Esophagus mucosa (tissue), 1 donor: ENCODE measurements at places on chromosomes 4 and X. TPM values are rescaled to one million over a fixed set of nuclear protein-coding genes. Genes with fewer than 3 reads are reported as not detected.
A peak's percentile ranks its signal among the peaks of the same experiment; 100 is the strongest.

DNA sequence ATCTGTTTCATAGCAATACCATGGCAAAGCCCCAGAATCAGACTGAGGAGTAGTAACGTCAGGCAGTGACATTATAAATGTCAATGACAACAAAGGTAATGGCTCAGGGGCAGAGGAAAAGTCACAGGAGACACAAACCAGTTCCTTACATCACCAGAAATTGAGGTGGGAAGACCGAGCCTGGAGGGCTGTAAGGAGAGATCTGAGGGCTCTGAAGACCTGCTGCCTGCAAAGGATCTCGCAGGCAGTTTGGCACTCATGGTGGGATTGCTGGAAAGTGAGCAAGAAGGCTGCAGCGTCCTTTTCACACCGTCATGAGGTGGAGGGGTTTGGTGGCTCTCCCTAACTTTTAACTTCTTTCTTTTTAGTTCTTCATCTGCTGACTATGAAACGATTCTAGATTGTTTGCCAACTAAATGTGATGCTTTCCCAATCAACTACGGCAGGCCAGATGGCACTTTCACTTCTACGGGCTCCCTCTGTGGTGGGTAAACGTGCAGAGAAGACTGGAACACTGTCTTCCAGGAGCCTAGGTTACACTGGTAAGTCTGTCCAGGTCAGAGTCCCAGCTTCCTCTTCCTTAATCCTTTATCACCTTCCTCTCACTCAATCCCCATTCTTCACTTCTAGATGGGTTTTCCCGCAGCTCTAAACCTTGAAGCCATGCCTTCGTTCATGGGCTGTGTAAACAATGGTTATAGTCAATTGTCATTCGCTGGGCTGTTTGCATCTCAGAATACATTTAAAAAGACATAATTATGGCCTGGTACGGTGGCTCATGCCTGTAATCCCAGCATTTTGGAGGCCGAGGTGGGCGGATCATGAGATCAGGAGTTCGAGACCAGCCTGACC is 58.2 kb downstream of the TBC1D9 start:
- ATAC-seq = no peak

GRCh38 chrX:40318801-40319200 is 221.0 kb upstream of the BCOR start:
- ATAC-seq = no peak

DNA sequence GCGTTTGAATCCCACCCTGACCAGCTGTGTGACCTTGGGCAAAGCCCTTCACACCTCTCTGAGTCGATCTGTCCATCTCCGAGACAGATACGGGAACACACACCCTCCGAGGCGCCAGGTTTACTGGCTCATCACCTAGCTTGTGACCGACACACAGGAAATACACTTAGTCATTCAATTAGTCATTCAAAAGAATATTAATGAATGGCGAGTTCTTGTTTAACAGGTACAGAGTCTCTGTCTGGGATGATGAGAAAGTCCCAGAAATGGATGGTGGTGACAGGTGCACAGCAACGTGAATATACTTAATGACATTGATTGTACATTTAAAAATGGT is 80.6 kb downstream of the PPP2R2C start:
- peak; percentile 83 for ATAC-seq

GRCh38 chr4:20367446-20367845 is 115.7 kb downstream of the SLIT2 start:
- ATAC-seq = no peak

DNA sequence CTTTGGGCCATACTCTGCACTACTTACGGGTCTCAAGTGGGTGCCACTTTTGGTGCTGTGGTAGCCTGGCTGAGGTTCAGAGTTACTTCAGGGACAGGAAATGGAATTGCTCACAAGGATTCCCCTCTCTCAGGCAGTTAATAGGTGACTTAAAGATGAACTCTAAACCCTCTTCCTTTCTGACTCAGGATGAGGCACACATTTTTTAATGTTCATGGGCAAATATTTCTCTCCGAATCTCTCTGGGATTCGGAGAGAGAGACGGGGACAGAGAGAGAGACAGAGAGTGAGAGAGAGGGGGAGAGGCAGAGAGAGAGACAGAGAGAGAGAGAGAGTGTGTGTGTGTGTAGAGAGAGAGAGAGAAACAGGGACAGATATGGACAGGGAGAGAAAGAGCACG is 79.8 kb downstream of the NYX start:
- no peak for ATAC-seq

DNA sequence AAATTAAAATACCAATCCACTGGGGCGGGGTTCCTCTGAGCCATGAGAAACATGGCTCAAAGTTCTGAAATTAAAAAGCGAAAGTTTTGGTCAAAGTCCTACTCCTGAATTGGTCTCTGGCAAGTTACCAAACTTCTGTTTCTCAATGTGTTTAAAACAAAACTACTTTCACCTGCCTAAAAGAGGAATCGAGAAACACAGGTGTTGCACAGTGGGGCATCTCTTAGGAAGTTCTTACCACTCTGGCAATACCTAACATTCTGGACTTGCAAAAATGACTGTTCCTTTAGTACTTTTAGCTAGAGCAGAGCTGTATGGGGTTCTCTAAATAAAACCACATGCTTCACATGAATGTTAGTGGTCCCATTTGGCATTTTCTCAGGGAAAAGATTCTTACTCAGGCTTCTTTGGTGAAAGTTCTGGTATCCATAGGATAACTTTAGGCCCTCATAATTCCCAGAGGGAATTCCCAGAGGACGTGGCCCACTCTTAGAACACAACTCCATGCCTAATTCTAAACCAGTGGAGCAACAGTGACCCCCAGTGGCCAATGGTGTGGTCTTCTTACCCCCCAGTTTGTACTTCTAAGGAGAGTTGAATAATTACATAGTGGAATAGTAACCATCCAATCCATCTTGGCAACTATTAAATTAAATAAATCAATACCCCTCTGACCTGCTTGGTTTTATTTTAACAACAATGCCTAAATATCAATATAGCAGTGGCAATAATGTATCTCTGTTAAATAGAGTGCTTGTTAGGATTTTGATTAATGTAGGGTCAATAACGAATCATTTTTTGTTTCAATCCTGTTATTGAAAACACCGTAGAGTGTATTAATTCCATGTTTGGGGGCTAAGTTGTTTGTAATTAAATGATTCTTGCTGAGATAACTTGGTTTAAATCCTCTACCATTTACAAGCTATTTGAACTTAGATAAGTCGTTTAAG is 21.9 kb downstream of the BMP3 start:
- ATAC-seq = peak; percentile 33

DNA sequence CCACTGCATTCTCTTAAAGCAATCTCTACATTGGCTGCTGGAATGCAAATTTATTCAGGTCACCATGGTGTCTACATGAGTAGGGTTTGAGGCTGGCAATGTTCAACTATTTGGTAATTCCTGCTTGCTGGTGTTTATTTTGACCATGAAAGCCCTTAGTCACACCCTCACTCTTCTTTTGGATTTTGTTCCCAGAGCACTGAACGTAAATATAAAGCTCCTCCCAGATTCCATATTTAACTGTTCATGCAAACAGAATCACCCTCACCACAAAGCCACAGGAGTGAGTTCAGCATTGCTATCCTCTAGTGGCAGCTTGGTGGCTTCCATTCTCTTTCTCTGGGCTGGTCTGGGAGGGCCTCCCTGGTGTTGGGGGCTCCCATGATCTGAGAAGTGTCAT is 82.8 kb downstream of the LNX1 start:
- no peak for ATAC-seq

DNA sequence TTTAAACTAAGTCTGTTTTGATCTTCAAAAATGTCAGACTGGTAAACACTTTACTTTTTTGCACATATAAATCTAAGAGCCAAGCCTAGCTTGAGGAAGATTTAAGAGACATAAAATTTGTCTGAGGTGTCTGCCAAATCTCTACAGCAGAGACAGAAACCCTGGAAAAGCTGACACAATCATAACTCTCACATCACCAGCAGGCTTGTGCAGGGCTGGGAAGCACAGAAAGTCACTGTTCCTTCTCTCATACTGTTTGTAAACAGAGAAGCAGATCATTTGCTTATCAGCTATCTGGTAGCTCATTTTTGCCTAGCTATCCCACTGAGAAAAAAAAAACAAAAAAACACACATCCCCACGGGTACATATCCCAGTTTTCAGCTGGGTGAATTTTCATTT is 7.0 kb downstream of the ENOX2 start:
- ATAC-seq = no peak

- ATAC-seq = no peak
Observed at GRCh38 chr4:88933414-88934160, 123.4 kb downstream of the FAM13A start.

- ATAC-seq = no peak
Observed at GRCh38 chrX:39211501-39211900, 410.2 kb downstream of the MID1IP1 start.

DNA sequence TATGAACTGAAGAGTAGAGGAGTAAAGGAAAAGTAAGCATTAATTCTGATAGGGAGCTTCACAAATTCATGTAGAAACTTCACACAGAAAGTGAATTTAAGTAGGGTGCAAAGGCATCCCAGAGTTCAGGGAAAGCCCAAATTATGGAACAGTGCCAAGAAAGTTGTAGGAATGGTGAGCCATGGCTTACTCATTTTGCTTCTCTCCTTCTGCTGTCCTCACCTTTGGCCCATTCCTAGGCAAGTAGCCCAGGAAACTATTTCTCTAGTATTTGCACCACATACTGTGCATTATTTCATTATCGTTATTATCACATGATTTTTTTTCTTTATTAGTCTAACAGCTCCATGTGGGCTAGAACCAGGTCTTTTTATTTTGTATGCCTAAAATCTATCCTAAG is 34.9 kb upstream of the IL1RAPL1 start:
- ATAC-seq = no peak

GRCh38 chrX:46642145-46642544 is 68.6 kb downstream of the CHST7 start:
- peak; percentile 48 for ATAC-seq

- no peak for ATAC-seq
Observed at GRCh38 chrX:42276982-42277690, 353.8 kb upstream of the CASK start.

The GCNA gene
- 0.68 TPM for total RNA-seq

The UCP1 gene
- not detected for total RNA-seq

The WDR19 gene
- total RNA-seq = 9.3 TPM

The GPR34 gene
- total RNA-seq = 0.40 TPM

The PDGFRA gene
- total RNA-seq = 11.6 TPM

The MFAP3L gene
- 1.0 TPM for total RNA-seq

The POU3F4 gene
- not detected for total RNA-seq

The TCP11X2 gene
- not detected for total RNA-seq

The EFHC2 gene
- 0.80 TPM for total RNA-seq

The SCRG1 gene
- total RNA-seq = 0.12 TPM

The FGFBP1 gene
- total RNA-seq = 402 TPM

The ADH1C gene
- total RNA-seq = 0.64 TPM
